SJCRH30 (cell line): ENCODE measurements at places on chromosomes 11 and 22. TPM values are rescaled to one million over a fixed set of nuclear protein-coding genes. Genes with fewer than 3 reads are reported as not detected.

DNA sequence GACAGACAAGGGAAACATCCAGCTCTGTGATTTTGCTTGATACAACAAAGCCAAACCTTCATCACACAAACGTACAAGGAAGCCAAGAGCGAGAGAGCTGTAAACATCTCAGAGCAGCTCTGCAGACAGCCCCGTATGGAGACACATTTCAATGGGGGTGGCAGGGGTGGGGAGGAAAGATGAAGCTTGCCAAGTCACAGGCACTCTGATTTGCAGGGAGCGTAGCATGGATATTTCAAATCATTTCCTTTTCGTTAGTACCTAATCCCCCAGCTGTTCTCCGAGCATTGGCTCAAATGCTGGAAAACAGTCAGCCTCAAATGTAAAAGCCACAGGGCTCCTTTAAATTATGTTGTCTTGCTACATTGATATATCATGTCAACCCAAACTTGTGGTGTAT is 458.9 kb upstream of the CADM1 start:
- peak; percentile 46 for DNase-seq

The DDI1 gene
- 0.10 TPM in 1 of 2 replicates, not detected in the other for total RNA-seq

DNA sequence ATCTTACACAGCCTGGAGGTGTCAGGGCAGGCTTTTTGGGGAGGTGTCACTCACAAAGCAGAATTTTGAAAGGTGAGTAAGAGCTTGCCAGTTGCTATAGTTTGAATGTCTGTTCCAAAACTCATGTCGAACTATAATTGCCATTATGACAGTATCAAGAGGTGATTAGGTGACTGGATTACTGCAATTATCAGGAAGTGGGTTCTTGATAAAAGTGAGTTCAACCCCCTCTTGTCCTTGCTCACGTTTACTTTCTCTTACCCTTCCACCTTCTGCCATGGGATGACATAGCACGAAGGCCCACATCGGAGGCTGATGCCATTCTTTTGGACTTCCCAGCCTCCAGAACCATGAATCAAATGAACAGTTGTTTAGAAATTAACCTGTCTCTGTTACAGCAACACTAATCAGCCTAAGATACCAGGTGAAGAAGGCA is 4.7 kb upstream of the C11orf86 start:
- DNase-seq: no peak

- no peak for DNase-seq
Observed at GRCh38 chr11:35847473-35847872, 96.4 kb upstream of the LDLRAD3 start.

DNA sequence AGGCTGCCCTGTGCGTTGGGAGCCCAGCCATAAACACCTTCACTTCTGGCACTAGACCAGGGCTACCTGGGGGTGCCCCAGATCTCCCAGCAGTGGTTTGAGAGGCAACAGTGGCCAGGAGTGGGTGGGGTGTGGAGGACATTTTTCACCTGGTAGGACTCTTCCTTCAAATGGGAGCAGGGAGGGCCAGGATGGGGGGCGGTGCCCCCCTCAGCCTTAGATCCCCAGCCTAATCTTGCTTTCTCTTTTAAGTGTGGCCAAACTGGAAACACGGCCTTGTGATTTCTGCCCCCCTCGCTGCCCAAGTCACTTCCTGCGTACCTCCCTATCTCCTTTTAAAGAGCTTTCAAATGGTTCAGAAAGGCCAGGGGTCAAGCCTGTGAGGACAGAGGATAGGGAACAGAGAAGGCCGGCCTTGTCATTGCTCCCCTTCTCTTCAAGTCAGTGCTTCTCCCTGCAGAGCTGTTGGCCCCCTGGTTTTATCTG is 800 bp downstream of the KCNJ5 start:
- DNase-seq: no peak
